ENCODE measurements at places on chromosomes 7 and 10.

DNA sequence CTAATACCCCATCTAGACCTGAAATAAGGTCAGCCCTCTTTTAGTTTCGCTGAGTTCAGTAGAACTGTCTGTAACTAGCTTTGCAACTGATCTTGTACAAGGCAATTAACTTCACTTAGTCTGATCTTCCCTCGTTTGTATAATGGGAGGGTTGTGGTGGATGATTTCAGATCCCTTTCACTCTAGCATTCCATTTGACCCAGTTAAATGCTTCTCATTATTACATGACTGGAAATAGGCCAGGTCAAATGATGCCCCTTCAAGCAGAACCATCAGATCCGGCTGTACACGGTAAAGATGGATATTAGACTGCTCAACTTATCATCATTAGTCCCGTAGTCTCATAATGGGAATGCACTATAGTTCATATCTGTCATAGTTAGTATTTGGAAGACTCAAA is 1009.0 kb downstream of the LRMDA start:
- no peak for DNase-seq

- no peak for DNase-seq
Observed at GRCh38 chr7:149191851-149192250, 3.5 kb upstream of the ZNF282 start.

GRCh38 chr7:128275681-128276080 is 34.6 kb downstream of the LEP start:
- no peak for DNase-seq

- peak; percentile 60 for DNase-seq
Observed at GRCh38 chr10:114499630-114500190, 95.4 kb upstream of the AFAP1L2 start.

DNA sequence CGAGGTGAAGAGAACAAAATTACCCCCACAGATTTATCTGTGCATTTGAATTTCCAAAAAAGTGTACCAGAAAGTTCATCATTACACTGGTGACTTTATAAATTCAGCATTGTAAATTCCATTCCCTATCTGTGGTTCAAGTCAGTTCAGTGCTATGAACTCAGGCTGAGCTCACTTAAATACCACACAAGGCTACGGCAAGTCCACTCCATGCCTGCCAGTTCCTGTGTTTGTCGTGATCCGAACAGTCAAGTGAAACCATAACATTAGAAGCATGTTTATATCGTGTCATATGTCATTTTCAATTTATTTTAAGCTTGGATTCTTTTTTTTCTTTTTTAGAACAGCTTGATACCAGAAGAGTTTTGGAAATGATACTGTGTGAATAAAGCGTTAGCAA is 14.8 kb downstream of the MBL2 start:
- DNase-seq, result no peak

DNA sequence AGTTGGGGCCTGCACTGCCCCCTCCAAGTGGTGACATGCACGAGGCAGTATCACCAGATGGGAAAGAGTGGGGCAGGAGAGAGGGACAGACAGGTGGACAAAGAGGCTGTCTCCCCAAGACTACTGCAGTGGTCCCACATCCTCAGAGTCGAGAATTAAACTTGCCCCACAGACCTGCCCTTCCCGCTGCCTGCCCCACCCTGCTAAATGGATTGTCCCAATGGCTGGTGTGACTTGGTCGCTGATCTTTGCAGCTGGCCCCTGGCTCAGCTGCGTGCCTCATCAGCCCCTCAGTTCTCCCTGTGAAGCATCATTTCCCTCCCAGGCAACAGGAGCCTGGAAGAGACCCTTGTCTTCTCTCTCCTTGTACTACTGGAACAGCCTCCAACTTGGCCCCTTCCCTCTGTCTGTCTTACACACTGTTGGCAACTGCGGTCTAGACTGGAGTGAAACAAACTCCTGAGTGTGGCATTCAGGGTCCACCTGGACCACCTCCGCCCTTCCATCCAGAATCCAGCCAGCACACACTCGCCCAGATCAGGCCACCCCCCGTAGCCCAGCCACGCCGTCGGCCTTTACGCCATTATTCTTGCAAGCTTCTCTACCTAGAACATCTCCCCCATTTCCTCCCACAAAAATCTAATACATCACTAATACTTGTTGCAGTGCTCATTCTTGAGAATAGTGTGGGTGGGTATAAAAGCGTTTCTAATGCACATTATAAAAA is 275.1 kb downstream of the CELF2 start:
- no peak for DNase-seq

All from stimulated activated CD4-positive, alpha-beta T cell treated with anti-CD3 and anti-CD28 coated beads, Interleukin-1b, Interleukin-23, amount 100 ng/mL, for 1 hour (primary cell).